Spinal cord (tissue), 10 donors: ENCODE measurements at places on chromosomes 6 and 20.
A peak's percentile ranks its signal among the peaks of the same experiment; 100 is the strongest.

- peak; percentile 33 for DNase-seq
Measured at GRCh38 chr20:6588296-6588695, 179.2 kb upstream of the BMP2 start.

- DNase-seq = no peak
Measured at GRCh38 chr6:112603726-112604125, 256.6 kb downstream of the RFPL4B start.

DNA sequence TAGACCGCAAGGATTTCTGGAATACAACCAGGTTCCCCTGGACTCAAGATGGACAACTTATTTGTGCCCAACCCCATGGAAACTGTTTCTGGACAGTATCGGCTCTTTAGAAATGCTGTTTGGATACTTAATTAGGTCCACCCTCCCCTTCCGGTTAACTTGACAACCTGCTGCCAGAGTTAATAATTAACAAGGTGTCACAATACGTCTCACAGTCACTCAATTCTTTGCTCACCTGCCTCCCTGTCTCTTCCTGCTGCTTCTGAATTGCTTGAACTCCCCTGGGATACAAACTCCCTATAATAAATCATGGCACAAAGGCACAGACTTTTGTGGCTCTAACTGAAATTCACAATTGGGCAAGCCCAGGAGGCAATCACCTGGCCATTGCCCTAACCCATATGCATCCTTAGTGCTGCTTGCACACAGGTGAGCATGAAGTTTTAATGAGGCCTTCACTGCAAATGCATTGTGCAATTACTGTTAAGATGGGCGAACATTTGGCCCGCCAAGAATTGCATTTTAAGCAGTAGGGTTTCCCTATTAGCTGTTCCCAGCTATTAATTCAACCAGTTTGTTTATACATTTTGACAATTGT is 504.4 kb upstream of the NOX3 start:
- no peak for DNase-seq

DNA sequence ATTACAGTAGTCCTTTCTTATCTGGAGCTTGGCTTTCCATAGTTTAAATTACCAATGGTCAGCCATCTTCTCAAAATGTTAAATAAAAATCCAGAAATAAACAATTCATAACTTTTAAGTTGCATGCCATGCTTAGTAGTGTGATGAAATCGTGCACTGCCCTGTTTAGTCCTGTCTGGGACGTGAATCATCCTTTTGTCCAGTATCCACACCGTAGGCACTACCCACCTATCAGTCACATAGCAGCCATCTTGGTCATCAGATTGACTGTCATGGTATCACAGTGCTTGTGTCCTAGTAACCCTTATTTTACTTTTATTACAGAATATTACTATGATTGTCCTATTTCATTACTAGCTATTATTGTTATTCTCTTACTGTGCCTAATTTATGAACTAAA is 924.1 kb downstream of the EYS start:
- no peak for DNase-seq

- no peak for DNase-seq
Measured at GRCh38 chr20:56730996-56731395, 101.9 kb downstream of the TFAP2C start.
